ENCODE measurements at places on chromosomes 6 and 20.
A peak's percentile ranks its signal among the peaks of the same experiment; 100 is the strongest.

DNA sequence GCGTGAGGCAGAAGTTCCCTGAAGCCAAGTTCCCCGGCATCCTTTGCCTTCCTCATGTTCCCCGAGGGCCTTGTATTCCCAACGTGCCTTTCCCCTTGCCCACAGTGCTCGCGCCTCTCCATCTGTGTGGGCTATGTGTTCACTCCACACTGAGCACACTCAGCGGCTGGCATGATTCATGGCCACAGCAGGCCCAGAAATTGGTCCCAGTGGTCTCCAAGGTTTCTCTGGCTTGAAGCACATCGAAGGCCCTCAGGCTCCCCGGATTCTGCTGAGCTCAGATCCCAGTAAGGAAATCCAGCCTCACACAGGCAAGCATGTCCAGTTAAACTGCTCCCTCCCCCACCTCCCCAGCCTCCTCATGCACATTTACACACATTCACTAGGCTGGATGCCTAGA lies 123.6 kb downstream of the ISM1 start:
- no peak for DNase-seq

DNA sequence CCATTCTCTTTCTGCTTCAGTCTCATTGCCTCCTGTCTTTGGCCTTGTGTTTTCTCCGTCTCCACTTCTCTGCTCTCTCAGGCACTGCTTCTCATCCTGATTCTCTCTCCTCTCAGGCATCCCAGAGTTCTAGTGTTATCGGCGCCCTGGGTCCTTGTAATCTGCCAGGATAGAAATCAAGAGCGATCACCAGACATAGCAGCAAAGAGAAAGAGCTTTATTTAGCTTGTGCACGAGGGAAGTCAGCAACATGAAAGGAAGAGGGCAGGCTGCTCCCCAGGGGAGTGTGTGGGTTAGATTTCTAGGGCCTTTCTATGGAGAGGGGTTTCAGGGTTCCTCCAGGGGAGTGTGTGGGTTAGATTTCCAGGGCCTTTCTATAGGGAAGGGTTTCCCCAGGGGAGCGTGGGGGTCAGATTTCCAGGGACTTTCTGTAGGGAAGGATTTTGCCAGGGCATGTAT lies 32.5 kb downstream of the SUN5 start:
- peak; percentile 48 for DNase-seq

DNA sequence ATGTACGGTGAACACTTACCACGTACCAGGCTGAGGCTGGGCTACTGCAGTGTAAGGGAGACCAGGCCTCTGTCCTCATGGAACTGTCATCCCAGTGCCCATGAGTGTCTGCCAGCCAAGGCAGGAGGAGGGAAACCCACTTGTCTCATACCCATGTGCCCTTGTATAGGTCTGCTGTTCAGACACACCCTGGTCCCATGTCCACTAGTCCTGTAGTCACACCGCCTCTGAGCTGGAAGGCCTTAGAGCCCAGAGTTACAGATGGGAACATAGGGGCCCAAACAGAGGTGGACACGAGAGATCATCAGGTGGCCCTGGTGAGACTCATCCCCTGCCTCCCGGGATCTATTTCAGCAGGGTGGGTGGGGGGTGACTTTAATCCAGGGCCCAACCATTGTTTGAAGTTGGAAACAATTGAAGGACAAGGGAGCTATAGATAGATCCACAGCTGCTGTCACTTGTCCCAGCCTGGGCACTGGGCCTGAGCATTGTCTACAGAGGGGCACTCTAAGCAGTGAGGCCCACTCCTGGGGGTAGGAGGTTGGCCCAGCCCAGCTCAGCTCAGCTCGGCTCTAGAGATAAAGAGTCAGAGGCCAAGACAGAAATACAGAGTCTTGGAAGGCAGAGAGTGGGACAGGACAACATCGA lies 14.6 kb downstream of the MYH7B start:
- no peak for DNase-seq

- peak; percentile 15 for DNase-seq
These were observed 49.4 kb downstream of the IYD start for GRCh38 chr6:150417899-150418826.

All from CD4-positive, alpha-beta T cell treated with Interleukin-17A for 4 hours (primary cell).